ENCODE measurements at places on chromosomes 2 and 18.

DNA sequence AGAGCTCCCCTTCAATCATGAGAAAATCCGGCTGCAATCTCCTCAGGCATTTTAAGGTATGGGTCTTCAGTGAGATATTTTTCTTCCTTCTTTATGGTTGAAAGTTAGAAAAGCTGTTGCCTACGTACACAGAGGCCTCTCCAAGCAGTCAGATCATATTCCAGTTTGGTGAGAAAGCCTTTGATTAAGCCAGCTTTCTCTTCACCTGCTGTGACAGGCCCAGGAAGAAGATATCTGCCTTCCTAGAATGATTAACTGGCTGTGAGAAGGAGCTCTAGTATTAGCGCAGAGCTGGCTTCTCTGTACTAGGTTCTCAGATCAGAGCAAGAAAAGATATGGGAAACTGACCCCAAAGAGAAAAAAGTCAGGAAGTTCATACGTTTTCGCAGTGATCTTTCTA, 585.0 kb upstream of the CHAC2 start:
- DNase-seq, result no peak

DNA sequence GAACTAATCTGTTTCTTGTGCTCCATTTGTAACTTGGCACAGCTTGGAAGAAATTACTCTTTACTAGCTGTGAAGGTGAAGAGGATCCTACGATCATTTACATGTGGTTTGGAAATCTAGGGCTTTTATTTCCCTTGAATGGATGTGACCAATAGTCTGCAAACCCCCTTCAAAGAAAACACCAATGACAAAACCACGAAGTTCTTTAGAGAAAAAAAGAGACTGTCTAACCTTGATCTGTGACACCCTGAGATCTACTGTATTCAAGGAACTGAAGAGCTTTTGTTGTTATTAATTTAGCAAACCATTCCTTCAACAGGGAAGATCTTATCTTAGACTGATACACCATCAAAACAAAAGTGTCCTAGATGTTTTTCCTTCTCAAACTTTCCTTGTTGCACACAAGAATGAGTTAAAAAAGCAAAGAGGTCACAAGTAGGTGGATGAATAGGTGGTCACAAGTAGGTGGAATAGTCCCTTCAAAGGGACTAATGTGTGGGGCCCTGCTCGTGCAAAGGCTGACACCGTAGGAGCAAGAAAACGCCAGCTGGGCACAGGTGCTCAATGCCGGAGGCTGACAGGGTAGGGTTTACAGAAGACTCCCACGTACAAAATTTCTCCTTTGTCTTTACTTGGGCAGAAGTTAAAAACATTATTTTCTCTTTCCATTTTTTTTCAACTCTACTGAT, 95.6 kb upstream of the ITGB6 start:
- no peak for DNase-seq

DNA sequence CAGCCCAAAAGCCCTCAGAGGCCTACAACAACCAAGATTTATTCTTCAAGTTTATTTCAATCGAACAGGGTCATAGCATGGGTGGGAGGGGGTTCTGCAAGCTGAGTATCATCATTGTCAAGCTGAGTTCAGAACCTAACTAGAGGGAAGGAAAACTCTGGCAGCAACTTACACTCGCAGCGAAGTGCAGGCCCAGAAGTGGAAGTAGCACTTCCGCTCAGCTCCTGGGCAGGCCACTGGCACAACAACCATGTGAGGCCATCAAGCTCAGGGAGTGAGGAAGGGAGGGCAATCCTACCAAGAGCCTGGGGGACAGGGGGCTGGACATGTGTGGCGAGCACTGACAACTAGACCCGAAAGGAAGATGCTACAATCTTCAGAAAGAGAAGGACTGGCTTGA, 4.8 kb downstream of the UXS1 start:
- no peak for DNase-seq

DNA sequence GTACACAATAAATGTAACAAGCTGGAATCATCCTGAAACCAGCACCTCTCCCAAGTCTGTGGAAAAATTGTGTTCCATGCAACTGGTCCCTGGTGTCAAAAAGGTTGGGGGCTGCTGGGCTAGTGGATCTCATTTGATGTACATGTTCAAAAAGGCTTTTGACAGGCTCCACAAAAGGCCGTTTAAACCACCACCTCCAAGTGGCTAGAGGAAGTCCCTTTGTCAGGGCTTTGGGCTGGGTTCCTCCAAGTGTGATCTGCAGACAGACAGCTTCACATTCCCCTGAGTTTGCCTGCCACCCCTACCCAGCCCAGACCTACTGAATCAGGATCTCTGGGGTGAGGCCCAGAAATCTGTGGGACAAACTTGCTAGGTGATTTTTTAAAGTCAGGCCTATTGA, 84.7 kb downstream of the TGFA start:
- no peak for DNase-seq

DNA sequence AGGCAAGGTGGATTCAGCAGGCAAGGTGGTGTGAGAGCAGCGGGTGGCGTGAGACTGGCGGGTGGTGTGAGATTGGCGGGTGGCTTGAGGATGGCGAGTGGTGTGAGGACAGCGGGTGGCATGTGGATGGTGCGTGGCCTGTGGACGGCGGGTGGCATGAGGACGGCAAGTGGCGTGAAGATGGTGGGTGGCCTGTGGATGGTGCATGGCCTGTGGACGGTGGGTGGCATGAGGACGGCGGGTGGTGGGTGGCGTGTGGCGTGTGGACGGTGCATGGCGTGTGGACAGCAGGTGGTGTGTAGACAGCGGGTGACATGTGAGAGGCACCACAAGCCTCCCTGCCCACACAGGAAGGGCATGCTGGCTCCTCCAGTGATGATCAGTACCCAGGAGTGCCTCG, 186.9 kb upstream of the SALL3 start:
- DNase-seq, result no peak

DNA sequence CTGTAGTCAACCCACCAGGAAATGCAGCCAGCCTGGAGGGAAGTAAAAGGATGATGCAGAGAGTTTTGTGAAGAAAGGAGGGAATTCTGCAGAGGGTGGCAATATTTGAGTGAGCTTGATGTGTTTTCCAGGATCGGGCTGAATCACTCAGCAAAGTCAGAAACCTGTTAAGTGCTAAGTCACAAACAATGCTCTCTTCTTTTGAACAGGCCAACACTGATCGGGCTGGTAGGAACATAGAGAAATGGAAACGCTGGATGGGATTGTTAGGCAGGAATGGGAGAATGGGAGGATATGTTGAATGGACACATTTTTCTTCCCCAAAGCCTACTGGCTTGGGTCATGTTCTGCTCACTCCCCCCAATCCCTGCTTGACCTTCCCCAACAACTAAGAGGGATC, 36.6 kb downstream of the KCNS3 start:
- DNase-seq, result no peak

GRCh38 chr2:121061633-121062032, 223.4 kb downstream of the TFCP2L1 start:
- DNase-seq, result no peak

- no peak for DNase-seq
Measured at GRCh38 chr2:16005816-16006536, 65.6 kb downstream of the MYCN start.

- no peak for DNase-seq
Measured at GRCh38 chr2:150674283-150674682, 186.8 kb upstream of the RND3 start.

DNA sequence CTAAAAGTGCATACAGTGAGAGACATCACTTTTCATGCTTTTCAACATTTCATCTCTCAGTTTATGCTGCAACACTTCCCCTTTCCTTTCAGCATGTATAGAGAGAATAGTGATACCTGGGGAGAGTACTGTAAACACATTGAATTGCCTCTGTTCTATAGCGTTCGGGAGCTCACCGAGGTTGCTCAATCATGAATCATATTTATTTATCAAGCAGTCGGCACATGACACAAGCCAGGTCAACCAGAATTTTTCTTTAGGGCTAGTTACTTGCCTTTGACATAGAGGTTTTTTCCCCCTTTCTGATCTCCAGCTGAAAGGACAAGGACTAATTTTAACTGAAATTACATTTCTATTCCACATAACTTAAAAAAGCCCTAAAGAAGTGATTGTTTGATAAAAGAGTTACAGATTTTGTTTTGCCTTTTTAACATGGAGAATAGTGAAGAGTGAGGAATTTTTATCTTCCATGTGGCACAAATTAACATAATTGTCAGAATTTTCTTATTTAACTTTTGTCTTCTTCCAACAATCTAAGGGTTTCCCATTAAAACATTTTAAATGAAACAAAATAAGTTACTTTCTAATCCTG, 690.9 kb upstream of the TMEFF2 start:
- no peak for DNase-seq

DNA sequence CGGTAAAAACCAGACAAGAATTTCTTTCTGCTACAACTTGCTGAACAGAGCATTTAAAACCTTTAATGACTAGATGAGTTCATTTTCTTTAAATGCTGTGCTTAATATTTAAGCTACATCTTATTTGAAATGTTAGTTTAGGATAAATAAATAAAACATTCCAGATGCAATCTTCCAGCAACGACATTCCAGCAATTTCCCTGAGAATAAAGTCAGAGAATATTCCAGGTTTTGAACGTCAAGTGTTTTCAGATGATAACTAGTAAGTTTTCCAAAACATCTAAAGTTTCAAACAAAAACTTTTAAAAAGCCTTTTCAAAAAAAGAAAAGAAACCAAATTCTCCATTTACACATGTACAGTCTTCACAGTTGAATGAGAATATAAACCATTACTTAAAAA, 104.8 kb downstream of the PPP1R1C start:
- DNase-seq, result no peak

DNA sequence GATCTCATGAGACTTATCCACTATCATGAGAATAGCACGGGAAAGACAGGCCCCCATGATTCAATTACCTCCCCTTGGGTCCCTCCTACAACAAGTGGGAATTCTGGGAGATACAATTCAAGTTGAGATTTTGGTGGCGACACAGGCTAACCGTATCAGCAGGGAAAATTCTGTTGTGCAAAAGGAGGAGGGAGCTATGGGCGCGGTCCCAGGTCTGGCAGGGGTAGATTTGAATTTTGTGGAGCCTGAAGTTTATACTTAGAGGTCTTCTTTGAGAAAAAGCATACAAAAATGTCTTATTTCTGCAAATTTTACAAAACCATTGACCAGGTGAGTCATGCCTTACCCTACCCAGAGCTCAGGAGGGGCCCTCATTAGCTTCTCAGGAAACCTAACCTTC, 36.6 kb downstream of the SLC4A3 start:
- DNase-seq, result no peak

DNA sequence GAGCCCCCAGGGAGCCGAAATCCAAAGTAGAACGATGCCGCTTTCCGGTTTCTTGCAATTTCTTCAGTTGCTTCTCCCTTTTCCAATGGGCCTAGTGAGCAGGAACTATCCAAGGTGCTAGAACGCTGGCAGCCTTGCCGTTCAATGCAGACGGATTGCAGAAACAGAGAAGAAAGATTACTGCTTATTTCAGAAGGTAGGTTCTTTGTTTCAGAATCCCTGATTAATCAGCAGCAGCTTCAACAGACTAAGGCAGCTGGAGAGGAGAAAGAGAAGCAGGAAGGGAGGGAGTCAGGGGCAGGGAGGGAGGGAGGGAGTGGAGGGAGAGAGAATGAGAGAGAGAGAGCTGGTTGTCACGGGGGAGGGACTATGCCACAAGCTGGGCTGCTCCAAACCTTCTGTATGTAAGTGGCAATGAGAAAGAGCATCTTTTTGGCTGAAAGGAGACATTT, 576 bp downstream of the NYAP2 start:
- DNase-seq, result no peak

DNA sequence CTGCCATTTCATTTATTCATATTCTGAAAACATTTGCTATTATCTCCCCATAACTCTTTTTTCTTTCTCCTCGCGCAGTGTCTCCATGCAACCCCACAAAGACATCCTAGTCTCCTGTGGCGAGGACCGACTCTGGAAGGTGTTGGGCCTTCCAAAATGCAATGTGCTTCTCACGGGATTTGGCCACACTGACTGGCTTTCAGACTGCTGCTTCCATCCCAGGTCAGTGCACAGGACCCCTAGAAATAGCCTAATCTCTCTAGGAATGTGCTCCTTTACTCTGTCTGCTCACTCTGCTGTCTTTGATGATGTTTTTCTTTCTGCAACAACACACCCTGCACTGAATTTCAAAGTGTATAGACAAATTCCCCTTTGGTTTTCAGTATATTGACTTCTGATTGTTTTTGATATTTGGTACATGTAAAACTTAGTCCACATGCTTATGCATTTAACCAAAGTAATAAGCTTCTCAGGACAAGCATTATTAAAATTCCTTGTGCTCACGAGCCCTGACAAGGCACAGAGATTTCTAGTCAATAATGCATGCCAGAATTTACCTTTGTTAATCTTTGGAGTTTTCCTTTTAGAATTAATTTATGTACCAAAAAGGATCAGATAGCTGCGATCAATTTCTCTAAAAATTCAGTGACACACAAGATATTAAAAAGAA, 548.3 kb upstream of the VWC2L start:
- no peak for DNase-seq

DNA sequence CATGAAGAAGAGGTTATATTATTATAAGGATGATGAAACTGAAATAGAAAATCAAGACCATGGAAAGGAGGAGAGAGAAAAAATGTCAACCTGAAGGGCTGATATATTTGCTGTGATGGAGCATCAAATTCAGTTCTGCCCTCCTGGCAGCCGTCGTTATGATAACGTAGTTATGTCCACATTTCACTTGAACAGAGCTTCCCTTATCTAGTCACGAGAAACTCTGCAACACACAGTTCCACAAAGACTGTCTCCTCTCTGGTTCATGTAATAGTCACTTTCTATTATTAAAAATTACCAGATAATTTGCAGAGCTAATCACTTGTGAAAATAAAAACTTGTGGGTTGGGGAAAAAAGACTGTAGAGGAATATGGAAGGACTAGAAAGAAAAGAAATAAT, 19.5 kb upstream of the RBMS1 start:
- no peak for DNase-seq

DNA sequence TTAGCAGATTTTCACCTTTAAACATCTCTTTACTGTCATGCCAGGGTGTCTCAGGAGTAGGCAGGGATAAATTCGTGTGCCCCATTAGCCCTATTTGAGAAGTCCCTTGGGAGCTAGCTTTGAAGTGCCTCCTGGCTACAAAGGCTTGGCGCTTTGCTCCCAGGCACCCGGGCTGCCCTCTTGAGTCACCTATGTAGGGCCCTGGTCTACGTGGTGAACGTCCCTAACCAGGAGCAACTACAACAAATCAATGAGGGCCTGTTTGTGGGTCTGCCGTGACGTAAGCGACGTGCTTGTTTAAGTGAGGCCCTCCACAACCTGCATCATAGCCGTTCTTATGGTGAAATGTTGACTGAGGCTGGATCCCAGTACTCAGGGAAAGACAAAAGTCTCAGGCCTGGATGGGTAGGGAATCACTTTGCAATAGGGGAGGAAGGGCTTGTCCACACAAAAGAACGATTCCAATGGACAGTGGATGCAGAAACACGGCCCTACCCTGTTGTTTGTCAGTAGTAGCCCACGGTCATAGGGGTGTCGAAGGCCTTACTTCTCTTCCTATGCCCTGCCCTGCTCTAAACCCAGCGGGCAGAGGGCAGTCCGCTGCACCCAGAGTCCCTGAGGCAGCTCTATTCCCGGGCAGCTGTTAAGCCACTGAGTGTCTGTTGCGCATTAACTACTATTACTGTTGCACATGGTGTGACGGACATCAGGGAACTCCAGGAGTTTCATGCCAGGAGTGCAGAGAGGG, 93.9 kb downstream of the INHBB start:
- no peak for DNase-seq

GRCh38 chr2:24231461-24231881, 56.6 kb downstream of the FAM228A start:
- DNase-seq, result no peak

- no peak for DNase-seq
Measured at GRCh38 chr18:27109451-27109850, 75.7 kb downstream of the CHST9 start.

- no peak for DNase-seq
Measured at GRCh38 chr2:126915903-126916302, 17.2 kb downstream of the TEX51 start.
